ENCODE measurements at places on chromosomes 7 and 10.

- no peak for DNase-seq
Measured at GRCh38 chr7:105874055-105874454, 2.3 kb downstream of the ATXN7L1 start.

GRCh38 chr7:12221414-12221813, 10.3 kb downstream of the TMEM106B start:
- peak; percentile 45 for DNase-seq

GRCh38 chr7:156666368-156667109, 26.0 kb downstream of the RNF32 start:
- DNase-seq: peak; percentile 70

DNA sequence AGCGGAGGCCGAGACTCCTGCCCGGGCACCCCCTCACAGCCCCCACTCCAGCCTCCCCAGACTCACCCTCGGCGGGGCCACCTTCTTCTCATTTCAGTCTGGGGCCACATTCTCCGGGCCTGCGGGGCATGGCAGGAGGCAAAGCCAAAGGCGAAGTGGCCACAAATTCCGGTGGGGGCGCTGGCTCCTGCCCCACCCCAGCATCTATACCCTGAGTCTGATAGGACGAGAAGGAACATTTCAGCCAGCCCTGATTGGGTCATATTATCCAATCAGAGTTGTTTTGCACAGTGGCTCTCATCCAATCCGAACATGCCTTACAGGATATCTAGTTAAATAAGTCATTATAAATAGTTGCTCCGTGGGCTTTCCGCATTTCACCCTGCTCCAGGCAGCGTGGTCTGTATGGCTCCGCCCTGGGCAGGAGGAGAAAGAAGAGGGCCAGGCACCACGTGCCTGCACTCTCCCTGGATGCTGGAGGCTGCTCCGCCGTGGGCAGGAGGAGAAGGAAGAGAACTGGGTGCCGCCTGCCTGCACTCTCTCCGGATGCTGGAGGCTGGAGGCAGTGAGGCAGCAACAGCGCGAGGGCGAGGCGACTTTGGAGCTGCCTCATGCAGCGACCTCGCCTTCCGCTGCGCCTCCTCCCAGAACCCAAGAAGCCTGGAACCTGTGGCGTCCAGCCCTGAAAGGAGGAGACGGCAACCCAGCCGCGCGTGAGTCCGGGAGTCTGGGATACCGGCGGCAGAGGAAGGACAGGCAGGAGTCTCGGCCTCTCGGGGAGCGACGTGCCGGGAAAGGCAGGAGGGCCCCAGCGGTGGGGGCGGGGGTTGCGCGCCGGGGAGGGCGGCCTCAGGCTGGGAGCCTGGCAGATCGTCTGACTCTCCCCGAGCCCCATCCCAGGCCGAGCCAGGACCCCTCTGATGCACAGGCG, 162.9 kb downstream of the ZNF33B start:
- peak; percentile 34 for DNase-seq

DNA sequence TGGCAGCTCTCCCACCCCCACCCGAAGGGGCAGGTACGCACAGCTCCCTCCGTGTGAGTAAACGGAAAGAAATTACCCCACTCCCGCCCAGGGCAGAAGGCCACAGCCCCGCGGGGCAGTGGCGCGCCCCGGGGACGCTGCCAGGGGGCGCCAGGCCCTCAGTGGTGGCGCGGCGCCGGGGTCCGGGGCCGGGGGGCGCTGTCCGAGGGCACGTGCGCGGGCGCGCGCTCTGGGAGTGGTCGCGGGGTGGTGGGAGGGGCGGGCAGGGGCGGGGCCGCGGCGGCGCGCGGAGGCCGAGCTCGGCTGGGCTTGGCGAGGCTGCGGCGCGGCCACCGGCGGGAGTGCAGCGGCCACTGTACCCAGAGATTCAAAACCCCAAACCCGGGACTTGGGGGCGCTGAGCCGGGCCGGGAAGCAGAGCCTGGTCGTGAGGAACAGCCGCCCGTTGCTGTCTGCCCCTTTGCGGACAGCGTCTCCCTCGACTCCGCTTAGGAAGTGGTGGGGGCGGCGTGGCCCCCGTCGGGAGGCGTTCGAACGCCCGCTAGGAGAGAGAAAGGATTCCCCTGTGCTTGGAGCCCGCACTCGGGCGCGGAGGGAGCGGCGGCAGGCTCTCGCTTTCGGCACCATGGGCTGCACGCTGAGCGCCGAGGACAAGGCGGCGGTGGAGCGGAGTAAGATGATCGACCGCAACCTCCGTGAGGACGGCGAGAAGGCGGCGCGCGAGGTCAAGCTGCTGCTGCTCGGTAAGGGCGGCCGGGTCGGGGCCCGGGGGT, at the start of gene GNAI1:
TSS of gene GNAI1 (plus strand) at position 296 of the 773 bp plus-strand sequence. CDS start at position 626, 330 bp downstream.
- DNase-seq: peak; percentile 96

DNA sequence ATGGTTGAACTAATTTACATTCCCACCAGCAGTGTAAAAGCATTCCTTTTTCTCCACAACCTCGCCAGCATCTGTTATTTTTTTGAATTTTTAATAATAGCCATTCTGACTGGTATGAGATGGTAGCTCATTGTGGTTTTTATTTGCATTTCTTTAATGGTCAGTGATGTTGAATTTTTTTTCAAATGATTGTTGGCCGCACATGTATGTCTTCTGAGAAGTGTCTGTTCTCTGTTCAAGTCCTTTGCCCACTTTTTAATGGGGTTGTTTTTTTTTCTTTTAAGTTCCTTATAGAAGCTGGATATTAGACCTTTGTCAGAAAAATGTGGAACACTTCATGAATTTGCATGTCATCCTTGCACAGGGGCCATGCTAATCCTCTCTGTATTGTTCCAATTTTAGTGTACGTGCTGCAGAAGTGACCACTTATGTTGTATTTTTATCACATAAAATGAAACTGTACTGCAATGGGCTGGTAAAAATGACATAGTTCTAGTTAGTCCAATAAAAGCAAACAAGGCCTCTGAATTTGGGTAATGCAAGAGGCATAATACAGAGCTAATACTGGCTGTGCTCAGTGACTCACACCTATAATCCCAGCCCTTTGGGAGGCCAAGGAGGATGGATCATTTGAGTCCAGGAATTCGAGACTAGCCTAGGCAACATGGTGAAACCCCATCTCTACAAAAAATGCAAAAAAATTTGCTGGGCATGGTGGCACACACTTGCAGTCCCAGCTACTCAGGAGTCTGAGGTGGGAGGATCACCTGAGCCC, 70.3 kb downstream of the ABI1 start:
- no peak for DNase-seq

DNA sequence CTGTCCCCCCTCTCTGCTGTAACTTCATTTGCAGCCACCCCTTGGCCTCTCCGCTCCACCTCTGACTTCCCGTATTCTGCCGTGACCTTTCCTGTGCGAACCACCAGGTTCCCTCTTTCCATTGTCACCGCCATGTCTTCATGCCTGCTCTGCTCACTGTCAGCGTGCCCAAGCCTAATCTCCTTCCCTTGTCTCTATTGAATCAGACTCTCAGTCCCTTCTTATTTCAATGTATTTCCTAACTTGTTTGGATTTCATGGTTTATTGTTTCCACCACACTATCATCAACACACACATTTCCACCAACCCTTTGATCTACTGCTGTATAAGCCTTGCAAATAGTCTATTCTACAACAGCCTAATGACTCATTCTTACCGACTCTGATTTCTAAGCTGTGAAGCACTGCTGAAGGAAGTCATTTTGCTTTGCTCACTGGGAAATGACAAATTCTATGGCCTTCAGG, 30.0 kb upstream of the INHBA start:
- no peak for DNase-seq

DNA sequence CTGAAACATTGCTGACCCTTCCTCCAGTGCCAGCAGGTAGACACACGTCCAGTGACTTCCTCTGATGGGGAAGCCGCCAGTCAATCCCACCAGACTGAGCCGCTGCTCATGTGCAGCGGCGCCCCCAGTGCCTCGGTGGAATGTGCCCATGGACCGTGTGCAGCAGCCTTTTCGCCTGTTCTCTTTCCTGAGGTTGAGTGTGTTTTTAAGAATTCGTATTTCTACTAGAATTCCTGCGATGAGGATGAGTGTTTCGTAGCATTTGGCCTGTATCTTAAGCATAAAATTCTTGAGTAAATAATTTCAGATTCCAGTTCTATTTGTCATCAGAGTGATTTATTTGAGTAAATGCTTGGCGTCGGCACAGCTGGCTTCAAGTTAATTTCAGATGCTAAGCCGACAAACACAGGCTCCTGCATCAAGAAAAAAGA, 35.4 kb downstream of the BNIP3 start:
- no peak for DNase-seq

GRCh38 chr10:103751667-103752290, 103.6 kb downstream of the SH3PXD2A start:
- no peak for DNase-seq

- DNase-seq: peak; percentile 21
Measured at GRCh38 chr10:78619115-78619851, 449.5 kb upstream of the ZMIZ1 start.

DNA sequence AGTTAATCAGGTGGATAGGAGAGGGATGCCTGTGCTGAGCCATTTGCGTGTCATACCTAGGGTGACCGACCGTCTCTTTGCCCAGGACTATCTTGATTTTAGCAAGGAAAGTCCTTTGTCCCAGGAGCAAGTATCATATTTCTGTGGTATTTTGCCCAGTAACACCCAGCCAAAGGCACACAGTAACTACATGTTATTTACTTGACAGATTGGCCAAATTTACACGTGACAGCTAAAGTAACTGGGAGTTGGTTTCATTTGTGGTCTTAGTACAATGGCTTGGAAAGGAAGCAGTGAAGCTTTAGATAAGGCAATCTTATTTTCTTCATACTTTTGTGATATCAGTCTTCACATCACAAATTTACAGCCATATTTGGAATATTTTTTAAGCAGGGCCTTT, 142.1 kb downstream of the JCAD start:
- DNase-seq: no peak

- no peak for DNase-seq
Measured at GRCh38 chr7:2405601-2406345, 2.4 kb downstream of the CHST12 start.

DNA sequence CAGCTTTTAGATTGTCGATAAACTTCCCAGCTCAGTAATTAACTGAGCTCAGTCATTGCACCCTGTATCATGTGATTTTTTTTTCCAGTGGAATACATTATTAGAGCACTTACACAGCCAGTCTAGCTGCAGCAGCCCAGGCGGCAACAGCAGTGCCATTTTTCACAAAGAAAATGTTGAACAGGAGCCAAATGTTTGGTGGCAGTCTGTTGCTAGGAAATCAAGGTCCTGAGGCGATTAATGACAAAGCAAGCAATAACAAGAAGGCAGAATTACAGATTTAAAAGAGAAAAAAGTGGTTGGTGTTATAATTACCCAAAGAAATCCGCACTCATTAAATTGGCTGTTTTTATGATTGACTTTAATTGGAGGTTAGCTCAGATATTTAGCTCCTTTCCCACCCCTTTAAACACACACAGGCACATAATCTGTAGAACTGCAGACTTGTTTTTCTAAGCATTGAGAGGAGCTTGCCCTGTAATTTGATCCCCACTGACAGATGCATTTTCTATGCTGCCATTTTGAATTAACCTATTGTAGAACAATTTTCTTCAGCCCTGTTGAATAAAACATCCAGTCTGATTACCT, 267.4 kb downstream of the ADK start:
- DNase-seq: peak; percentile 99

- DNase-seq: peak; percentile 49
Measured at GRCh38 chr7:45130910-45131309, 19.4 kb upstream of the TBRG4 start.

All from NCI-H69 (cell line).